Stimulated activated CD8-positive, alpha-beta memory T cell treated with anti-CD3 and anti-CD28 coated beads, Interleukin-2, amount 100 ng/mL, for 1 hour (primary cell): ENCODE measurements at places on chromosomes 6 and 20.

DNA sequence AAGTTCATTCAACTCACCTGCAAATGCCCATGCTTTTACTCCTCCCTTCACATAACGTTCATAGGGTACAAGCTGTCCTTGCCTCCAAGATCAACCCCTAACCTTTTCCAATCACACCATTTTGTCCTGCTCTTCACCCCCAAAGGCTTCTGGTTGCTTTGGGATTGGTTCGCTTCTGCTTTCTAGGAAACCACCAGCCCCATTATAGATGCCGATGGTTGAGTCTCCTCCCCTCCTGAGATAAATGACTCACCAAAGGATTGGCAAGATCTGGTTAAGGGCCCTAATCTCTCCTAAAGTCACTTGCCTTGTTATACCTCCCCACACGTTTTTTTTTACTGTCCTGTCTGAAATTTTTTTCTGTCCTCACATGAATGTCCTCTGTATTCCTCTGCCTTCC lies 311.4 kb downstream of the HACE1 start:
- DNase-seq = no peak

GRCh38 chr20:10861090-10861489 lies 187.3 kb upstream of the JAG1 start:
- DNase-seq = no peak

- no peak for DNase-seq
These were observed 19.9 kb downstream of the TGM2 start for GRCh38 chr20:38144974-38145728.

DNA sequence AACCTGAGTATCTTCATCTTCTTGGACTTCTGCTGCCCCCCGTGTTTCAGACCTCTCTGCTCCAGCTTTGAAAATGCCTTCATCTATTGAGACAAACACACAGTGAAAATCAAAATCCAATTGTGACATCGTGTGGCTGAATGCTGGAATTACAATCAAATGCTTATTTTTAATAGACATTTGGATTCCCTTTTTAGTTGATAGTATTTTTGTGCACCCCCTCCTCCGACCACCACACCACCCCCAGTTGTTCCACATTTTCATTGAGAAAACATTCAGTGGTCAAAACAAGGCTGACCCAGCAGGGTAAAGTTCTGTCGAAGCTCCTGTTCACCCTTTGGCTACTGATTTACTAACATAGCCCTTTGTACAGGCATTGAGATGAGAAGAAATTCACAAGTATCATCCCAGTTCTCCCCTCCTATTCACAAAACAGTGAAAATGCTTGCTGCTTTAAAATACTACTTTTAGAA lies 79.0 kb downstream of the NRSN1 start:
- no peak for DNase-seq

GRCh38 chr6:29951882-29952281 lies 9.6 kb downstream of the HLA-A start:
- DNase-seq = no peak

GRCh38 chr20:61769286-61769832 lies 296.3 kb downstream of the TAF4 start:
- no peak for DNase-seq

DNA sequence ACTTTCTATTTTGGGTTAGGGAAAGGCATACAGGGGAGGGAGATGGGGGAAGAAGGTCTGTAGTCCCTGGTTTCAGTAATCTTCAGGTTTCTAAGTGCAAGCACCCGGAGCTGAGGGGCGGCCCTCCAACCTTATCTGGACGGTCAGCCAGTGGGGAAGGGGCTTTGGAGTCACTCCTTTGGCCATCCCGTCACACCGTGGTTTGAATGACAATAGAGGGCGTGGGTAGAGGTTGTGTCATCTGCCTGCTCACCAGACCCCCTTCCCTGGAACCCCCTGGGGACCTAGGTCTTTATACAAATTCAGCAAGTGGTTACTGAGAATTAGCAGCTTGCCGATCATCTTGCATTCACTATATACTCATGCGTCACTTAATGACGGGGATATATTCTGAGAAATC lies 29.1 kb downstream of the STK35 start:
- no peak for DNase-seq

DNA sequence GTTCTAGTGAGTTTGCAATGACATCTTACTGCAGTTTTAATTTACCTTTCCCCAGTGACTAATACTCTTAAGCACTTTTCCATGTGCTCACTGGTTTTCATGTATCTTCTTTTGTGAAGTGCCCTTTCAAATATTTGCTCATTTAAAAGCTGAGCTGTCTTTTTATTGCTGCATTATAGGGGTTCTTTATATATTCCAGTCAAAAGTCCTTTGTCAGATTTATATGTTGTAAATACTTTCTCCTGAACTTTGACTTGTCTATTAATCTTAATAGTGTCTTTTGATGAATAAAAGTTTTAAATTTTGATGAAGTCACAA lies 50.2 kb upstream of the ELOVL5 start:
- no peak for DNase-seq
